Inflammatory macrophage (primary cell): ENCODE measurements at places on chromosomes 7 and 10.

DNA sequence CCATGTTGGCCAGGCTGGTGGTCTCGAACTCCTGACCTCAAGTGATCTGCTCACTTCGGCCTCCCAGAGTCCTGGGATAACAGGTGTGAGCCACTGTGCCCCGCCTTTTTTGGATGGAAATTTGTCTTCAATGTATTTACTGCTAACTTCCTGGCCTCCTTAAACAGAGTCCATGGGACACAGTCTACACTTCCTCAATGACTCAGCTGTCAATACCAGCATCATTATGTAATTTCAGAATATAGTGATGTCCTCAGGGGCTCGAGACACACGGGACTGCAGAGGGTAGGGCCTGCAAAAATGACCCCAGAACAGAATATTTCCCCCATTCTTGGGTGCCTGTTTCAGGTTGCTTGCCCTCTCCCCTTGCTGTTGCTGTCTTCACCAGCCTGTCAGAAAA, 31.1 kb downstream of the CAMK2G start:
- DNase-seq, result peak; percentile 72

GRCh38 chr10:5094265-5095205, at the start of gene AKR1C3:
Gene AKR1C3 (plus strand): TSS chr10:5094414. CDS start chr10:5094445, 31 bp downstream.
- peak; percentile 68 for DNase-seq

DNA sequence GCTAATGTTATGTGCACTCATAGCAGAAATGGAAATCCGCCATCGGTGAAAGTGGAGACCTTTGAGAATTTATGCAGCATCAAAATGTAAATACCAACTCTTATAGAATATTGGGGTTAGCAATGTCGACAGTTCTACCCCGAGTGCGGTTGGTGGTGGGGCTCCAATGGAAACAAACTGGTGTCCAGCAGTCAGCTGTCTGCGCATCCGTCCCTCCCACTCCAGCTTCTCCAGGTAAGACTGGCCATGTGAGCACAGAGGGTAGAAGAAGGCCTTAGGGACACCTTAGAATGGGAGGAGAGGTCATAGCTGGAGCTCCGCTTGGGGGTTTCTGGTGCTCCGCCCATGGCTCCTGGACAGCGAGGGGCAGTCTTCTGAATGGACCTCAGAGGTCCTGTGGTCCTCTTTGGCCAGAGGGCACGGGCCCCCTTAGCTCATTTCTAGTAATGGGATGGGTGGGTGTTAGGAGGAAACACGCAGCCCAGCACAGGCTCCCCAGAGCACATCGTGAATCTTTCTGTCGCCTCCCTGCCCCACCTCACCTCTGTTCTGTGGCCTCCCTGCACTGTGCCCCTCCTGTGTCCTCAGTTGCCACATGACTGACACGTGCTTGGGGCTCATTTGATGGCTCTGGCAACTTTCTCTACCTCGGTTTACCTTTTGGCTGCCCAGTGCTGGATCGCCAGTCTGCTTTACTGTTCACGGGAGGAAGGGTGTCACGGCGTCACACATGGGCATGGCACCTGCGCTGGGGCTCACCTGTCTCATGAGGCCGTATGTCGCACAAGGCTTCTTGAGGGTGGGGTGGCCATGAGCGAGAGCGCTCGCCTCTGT, 50.0 kb downstream of the MGMT start:
- DNase-seq, result no peak

DNA sequence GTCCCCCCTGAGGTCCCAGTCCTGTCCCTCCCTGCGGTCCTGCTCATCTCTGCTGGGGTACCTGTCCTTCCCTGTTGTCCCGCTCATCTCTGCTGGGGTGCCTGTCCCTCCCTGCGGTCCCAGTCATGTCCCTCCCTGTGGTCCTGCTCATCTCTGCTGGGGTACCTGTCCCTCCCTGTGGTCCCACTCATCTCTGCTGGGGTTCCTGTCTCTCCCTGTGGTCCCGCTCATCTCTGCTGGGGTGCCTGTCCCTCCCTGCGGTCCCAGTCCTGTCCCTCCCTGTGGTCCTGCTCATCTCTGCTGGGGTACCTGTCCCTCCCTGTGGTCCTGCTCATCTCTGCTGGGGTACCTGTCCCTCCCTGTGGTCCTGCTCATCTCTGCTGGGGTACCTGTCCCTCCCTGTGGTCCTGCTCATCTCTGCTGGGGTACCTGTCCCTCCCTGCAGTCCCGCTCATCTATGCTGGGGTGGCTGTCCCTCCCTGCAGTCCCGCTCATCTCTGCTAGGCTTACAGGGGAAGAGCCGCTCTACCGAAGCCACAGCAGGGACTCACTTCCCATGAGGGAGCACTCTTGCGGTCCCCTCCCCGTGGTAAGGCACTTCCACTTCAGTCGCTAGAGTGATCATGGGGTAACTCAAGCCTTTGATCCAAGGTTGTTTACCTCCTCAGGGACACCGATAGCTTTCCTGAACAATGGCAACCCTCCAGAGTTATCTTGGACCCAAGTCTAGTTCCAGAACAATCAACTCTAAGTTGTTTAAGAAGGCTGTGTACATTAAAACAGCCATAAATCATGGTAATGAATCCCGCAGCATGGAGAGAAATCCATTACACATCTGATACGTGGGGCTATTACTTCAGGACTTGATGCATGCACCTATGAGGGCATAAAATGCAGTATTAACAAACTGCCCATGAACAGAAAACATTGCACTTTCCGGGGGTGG, 46.8 kb upstream of the MNX1 start:
- DNase-seq, result no peak

DNA sequence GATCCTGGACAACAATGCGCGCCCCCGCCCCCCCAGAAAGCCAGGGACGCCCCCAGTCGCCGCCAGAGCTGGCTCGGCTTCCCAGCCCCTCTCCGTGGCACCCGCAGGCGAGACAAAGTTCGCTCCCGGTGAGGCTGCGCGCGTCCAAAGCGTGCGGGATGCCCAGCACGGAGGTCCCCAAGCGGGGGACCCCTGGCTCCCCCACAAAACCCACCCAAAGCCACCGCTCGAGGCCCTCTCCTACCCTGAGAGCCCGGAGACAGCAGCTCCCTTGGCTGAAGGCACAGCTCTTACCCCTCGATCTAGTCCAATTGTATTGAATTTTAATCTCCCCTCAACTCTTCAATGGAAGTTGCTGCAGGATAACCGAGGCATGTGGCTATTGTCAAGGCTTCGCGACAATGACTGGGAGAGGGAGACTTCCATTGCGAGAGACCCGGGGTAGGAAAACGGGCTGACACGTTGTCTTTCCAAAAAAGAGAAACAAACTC, 305.3 kb downstream of the PRPF18 start:
- no peak for DNase-seq

DNA sequence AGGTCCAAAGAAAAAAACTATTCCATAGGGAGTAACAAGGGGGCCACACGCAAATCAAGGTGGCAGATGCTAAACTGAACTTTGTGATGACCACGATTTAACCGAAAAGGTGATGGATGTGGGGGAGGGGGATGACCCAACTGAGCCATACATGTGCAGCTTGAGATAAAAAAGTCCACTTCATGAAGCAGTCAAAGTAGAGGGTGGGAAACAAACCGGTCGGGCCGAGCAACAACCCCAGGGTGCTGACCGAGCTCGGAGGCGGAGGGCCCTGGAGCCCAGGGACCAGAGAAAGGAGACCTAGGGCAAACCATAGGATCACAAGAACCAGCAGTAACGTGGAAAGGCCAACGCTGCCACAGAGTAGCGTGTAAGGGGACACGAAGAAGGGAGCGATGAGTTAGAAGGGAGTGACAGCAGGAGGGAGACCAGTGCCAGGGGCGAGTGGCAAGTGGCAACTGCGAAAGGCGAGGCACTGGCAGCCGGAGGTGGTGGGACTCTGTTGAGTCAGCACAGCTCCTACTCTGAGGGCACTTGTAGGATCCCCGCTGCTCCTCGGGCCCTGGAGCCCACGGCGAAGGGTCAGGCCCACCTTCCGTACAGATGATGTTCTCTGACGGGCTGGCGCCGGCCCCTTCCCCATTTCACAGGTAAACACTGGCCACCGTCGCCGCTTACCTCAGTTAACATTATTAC, 540 bp downstream of the SNX13 start:
- DNase-seq, result peak; percentile 39
